ENCODE measurements at places on chromosomes 5 and 9.

DNA sequence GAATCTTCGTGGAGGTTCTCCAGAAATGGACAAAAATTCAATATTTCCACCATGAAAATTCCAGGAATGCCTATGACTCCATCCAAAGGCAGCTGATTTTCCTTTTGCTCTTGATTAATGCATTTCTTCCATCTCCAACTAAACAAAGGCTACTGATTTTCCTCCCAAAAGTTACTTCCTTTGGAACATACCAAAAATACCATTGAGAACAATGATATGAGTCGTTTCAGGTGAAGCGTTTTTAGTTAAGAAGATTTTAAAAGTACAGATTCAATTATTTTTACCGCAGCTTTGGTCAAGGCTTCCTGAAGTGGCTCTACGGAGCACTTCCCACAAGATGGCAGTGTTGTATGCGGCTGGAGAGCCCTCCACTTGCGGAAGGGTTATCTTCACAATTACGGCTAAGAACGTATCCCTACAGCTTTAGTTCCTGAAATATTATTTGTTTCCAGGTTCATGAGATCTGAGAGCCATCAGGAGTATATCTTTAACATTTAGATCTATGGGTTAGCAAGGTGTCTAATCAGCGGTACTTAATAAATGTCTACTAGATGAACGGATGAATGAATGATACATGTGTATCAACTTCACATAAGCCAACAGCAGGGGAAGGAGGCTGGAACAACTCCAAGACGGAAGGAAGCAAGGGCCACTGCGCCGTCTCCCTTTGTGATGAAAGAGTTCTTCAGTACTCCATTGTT lies 35.9 kb upstream of the ARSB start:
- no peak for DNase-seq

GRCh38 chr5:59001154-59001553 lies 418.3 kb downstream of the RAB3C start:
- DNase-seq: no peak

DNA sequence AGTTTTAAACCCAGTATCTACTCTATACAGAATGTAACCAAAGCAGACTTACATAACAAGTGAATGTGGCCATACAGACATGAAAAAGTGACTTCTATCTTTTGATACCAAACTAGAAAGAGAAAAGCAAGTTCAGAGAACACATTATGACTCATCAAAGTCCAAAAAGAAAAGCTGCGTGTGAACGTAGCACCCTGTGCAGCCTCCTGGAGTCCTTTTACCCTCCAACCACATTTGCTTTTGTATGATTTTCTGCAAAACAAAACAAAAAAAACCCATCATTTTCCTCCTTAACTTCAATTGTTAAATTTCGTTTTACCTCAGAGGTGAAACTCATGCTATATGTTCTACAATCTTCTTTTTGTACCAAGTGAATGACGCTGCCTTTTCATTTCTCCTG lies 2.8 kb upstream of the SMARCA2 start:
- DNase-seq: no peak

DNA sequence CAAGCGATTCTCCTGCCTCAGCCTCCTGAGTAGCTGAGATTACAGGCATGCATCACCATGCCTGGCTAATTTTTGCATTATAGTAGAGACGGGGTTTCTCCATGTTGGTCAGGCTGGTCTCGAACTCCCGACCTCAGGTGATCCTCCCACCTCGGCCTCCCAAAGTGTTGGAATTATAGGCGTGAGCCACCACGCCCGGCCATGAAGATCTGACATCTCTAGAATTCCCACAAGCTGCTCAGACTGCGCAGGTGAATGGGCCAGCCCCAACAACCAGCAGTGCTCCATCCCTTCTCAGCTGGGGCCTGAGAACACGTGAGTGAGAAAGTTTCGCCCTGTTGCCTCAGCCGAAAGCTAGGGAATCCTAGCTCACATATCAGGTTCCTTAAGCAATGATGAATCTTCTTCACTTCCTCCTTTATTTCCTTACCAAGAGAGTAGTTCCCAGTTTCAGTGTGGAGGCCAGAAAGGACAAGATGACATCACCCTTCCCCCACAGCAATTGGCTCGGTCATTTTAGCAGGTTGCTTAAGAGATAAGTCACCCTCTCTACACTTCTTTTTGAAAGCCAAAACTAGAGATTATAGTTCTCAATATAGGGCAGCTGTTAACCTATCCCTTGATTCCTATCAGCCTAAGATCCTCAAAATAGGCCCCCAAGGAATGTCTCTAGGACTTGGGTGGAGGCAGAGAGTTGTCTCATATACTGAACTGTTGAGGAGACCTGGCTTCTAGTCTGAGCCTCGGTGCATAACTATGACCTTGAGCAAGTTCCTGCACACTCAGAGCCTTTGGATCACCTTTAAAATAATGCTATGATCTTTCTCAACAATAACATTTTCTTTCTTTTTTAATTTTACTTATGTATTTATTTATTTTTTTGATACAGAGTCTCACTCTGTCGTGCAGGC lies 23.9 kb upstream of the PPP2CA start:
- no peak for DNase-seq

GRCh38 chr9:133347515-133347984 lies 381 bp downstream of the MED22 start:
- DNase-seq: no peak

GRCh38 chr5:154546719-154547118 lies 68.7 kb upstream of the HAND1 start:
- DNase-seq: no peak

GRCh38 chr5:3597167-3598007 lies 1.8 kb downstream of the IRX1 start:
- DNase-seq: no peak

GRCh38 chr5:149012350-149012749 lies 50.5 kb downstream of the SH3TC2 start:
- no peak for DNase-seq
